ENCODE measurements at places on chromosomes 1 and 21.

DNA sequence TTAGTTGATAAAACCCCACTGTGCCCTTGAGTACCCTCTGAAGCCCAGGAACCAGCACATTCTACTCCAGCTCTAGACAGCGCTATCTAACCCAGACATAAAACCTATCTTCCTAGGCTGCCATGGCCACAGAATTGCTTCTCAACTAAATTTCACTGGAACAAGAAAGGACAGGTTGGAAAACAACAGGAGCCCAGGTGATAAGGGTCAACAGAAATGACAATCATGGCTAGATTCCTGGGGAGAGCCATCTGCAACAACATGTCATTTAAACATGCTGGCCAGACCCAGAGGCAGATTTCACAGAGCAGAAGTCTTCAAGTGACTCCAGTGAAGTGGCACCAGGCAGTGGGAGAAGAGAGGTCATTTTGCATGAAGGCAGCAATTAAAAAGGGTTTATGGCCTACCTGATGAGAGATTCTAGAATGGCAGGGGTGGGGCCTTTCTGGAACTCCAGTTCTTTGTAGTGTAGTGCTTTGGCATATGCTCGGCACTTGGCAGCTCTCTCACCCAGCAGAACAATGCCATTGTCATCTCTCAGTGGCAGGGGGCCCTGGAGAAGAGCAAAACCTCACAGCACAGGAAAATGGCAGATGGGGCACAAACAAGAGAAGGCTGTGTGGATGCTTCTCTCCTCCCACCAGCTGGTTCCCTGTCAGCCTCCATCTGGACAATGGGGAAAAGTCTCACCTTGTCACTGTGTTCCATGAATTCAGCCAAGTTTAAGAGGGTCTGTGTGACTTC, 9.9 kb downstream of the ANGPTL7 start:
- peak; percentile 87 for DNase-seq

GRCh38 chr1:204094856-204095634, 22.1 kb downstream of the SOX13 start:
- DNase-seq = no peak

- peak; percentile 39 for DNase-seq
Measured at GRCh38 chr1:27521336-27521831, 31.4 kb upstream of the WASF2 start.

DNA sequence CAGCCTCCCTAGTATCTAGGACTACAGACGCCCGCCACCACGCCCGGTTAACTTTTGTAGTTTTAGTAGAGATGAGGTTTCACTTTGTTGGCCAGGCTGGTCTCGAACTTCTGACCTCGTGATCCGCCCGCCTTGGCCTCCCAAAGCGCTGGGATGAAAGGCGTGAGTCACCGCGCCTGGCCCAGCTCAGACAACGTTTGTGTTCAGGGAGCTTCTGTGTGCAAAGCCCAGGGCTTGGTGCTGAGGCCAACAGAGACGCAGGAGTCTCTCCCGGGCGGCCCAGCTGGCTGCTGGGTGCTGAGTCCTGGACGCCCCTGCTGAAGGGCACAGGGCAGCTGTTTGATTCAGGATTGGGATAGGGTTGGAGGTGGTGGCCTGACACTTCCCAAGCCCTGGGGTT, 3.0 kb downstream of the PRKCZ start:
- DNase-seq = no peak

DNA sequence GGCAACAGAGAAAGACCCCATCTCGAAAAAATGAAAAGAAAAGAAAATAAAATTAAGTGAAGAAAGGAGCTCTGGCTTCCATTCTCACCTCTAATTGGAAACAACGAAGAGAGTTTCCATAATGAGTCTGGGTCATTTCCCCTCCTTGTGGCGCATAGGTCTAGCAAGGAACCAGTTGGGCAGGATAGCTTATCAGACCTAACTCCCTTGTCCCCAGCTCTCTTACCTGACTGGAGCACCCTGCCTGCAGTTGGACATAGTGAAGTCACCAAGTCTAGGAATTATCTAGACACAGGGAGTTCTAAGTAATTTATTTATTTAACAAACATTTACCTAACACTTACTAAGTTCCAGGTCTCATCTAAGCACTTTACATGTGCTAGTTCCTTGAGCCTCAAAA, 63.0 kb upstream of the RAB4A start:
- no peak for DNase-seq

- DNase-seq = no peak
Measured at GRCh38 chr1:64112281-64112680, 91.1 kb upstream of the UBE2U start.

All from NCI-H2171 (cell line).